ENCODE measurements at places on chromosomes 12 and 14.

DNA sequence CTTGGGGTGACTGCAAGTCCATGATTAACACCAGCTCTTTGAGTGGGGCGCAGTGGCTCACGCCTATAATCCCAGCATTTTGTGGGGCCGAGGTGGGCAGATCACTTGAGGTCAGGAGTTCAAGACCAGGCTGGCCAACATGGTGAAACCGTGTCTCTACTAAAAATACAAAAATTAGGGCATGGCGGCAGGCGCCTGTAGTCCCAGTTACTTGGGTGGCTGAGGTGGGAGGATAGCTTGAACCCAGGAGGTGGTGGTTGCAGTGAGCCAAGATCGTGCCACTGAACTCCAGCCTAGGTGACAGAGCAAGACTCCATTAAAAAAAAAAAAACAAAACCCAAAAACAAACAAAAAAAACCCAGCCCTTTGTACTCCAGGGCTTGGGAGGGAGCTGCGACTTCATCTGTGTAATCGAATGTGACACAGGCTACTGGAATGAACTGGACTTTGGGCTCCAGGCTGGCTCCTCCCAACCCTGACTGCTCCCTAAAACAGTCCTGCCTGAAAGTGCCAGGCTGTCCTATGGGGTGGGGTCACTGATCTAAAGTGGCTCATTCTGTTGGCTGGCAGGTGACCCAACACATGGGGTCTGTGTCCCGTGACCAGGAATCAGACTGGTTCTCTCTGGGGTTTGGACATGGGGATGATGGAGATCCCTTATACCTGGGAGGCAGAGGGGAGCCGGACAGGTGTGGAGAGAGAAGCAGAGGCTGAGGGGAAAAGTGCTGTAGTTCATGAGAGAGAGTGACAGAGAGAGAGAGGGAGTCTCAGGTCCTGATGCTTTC lies 9.3 kb upstream of the C12orf43 start:
- no peak for DNase-seq

DNA sequence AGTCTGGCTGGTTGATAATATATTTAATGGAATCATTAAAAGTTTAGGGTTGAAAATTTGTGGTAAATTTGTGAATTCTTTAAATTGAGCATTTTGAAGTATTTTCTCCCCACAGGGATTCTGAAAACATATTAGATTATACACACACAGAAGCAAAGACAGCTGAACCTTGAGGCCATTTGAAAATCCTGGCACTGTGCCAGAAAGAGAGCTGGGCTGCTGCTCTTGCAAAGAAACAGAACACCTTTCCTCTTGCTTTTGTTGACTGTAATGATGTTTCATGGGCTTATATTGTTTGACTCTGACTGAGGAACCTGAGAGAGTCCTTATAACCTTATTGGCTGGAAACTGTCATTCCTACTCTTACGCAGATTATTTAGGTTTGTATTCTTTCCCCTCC lies 4.8 kb downstream of the RNF34 start:
- no peak for DNase-seq

GRCh38 chr14:52402812-52403526 lies 88.9 kb downstream of the PTGER2 start:
- DNase-seq, result no peak

- no peak for DNase-seq
Observed at GRCh38 chr14:99530407-99531155, 49.4 kb downstream of the CCNK start.

DNA sequence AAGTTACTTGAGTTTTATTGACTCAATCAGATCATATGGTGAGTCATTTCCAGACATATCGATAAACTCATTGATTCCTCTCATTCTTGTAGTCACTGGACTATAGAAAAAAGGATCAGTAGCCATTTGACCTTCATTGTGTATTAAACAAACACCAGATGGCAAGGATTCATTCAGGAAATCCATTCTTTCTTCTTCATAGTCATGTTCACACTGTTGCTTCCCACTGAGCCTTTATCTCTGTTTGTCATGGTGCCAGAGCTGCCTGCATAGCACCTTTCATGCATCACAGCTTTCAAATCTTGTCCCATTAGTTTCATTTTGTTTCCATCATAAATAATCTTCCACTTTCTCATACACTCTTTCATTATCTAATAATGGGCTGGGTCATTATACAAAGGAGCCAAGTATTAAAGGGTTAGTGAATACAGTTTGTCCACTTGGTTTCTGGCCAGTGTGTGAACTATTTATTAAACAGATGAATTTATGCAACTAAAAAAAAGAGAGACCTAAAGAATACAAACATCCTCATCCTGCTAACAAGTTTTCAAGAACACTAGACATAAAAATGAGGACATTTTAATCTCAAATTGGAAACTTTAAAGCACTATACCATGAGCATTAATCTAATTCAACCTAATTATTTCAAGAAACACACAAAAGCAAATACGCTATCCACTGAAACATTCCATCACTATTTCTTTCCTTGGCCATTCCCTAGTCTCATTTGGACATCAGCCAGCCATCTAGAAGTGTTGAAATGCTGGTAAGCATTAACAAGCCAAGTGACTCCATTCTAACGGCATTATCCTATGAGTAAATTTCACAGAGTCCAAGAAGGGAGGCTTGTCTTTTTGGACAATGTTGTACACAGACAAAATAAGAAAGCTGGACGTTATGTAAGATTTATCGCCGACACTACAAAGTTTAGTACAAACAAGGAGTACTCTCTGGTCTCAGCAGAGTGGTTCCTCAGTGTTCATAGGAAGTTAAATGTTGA lies 476.5 kb downstream of the FOXG1 start:
- DNase-seq, result no peak

GRCh38 chr14:62315631-62316030 lies 553.4 kb downstream of the SNAPC1 start:
- DNase-seq, result no peak

DNA sequence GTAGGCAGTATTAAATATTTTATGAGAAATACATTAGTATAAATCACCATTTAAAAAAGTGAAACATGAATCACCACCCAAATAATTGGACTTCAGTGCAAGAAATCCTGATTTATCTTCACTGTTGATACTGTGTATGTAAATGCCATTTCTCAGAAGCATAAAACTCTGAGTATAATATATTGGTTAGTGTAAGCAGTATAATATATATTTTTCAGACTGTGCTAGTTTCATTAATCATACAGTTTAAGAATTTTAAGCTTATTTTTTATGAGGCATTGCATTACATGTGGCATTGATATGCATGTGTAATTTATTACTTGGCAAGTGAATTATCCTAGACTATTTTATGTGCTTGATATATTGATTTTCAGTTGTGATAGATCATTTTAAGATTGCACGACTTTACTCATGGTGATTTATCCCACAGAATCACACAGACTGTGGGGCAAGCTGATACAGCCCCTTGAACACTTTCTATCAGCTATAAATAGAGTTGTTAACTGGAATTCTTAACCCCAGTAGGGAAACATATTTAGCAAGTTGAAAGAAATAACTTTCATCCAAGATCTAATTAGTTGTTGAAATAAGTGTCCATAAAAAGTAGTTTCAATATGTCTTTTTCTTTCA lies 403.5 kb downstream of the RPL10L start:
- no peak for DNase-seq

DNA sequence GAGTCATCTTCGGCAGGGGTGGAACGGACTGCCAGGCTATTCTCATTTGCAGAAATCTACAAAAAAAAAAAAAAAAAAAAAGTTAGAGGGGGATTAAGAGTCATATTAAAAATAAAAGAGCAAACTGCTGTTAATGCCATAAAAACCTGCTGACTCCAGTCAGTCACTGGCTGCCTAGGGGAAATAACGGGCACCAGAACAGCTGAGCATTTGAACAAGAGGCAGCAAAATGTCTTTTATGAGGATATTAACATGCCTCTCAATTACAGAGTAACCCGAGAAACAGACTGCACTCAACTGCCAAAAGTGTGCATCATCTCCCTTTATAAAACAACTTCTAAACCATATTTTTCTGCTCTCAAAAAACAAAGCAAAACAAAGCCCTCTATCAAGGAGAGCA lies 28.7 kb upstream of the CERS5 start:
- DNase-seq, result peak; percentile 50

DNA sequence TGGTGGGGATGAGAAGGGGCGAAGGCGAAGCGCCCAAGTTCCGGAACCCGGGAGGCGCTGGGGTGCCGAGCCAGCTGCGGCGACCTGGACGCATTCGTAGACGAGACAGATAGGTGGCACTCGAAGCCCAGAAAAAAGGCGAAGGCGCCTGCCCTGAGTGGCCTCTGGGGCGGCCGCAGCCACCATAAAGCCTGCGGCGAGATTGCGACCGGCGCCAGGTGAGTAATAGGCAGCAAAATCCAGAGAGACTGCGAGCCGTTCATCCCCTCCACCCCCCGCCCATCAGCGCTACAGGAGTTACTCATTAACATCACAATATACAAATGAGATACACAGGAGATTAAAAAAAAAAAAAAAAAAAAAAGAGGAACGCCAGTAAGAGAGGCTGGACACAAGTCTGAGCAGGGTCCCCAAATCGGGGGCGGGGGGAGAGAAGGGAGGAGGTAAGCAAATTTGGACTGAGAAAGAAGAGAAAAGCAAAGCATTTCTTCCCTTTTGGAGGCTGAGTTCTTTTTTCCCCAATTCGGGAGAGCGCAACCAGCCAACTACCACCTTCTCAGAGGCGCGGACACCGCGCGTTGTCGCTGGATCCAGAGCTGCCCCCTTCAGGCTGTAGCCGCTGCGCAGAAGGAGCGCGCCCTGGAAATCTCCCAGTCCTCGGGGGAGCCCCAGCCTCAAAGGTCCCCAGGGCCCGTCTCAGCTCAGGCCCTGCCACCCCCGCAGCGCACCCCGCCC lies 15.7 kb downstream of the TBX3 start:
- peak; percentile 99 for DNase-seq

- DNase-seq, result no peak
Observed at GRCh38 chr14:69693801-69694729, 72.9 kb upstream of the SRSF5 start.

- DNase-seq, result no peak
Observed at GRCh38 chr12:5488626-5488955, 56.7 kb downstream of the NTF3 start.

DNA sequence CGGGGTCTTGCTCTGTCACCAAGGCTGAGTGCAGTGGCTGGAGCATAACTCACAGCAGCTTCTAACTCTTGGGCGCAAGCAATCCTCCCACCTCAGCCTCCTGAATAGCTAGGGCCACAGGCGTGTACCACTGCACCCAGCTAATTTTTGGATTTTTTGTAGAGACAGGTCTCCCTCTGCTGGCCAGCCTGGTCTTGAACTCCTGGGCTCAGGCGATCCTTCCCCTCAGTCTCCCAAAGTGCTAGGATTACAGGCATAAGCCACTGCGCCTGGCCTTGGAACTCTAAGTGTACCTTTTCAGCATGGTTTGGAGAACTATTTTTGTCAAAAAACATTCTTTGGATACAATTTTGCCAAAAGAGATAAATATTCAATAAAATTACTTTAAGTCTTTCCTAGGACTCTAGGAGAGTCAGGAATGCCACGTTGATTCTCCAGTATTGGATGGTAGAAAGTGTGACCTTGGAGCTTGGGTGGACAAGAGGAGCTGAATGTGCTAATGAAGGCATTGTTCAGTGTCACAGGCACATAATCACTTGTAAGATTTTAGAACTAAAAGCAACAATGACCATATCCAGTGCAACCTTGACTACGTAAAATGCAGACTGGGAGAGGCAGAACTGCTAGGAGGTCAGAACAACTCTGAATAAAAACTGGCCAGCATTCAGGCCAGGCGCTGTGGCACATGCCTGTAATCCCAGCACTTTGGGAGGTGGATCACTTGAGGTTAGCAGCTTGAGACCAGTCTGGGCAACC lies 2.8 kb downstream of the SRSF9 start:
- DNase-seq, result peak; percentile 80

DNA sequence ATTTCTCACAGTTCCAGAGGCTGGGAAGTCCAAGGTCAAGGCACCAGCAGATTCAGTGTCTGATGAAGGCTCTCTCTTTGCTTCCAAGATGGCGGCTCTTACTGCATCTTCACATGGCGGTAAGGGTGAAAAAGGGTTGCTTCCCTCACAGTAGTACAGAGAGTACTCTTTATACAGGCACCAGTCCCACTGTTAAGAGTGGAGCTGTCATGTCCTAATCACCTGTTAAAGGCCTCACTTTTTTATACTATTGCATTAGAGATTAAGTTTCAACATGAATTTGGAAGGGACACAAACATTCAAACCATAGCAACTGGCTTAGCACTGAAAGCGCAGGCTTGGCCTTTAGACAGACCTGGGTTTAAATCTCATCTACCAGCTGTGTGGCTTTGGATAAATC lies 50.0 kb upstream of the TCL1A start:
- no peak for DNase-seq

DNA sequence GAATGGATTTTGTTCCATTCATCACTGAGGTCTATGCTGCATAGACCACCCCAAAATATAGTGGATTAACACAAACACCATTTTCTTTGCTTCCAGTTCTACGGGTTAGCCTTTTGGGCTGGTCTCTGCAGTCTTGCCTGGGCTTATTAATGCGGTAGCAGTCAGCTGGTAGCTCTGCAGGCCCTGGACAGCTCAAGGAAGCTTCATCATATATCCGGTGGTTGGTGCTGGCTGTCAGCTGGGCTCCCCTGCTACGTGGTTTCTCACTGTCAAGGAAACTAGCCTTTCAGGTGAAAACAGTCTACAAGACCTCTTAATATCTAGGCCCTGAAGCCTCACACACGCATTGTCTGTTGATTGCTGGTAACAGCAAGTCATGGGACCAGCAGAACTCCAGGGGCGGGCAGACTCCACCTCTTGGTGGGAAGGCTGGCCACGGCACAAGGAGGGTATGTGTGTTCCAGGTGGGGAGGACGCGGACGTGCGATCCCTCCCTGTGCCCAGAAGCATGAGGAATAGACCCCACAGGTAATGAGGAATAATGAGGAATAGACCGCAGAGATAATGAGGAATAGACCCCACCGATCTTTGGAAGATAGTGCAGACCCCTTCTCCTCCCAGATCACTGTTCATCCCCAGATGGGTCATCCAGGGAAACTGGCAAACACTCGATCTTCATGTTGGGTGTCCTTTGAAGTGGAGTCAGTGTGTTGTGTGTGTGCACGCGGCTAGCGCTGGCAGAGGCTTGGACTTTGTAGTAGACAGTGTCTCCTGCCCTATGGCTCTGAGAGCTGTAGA lies 13.3 kb downstream of the TSPAN9 start:
- DNase-seq, result no peak

DNA sequence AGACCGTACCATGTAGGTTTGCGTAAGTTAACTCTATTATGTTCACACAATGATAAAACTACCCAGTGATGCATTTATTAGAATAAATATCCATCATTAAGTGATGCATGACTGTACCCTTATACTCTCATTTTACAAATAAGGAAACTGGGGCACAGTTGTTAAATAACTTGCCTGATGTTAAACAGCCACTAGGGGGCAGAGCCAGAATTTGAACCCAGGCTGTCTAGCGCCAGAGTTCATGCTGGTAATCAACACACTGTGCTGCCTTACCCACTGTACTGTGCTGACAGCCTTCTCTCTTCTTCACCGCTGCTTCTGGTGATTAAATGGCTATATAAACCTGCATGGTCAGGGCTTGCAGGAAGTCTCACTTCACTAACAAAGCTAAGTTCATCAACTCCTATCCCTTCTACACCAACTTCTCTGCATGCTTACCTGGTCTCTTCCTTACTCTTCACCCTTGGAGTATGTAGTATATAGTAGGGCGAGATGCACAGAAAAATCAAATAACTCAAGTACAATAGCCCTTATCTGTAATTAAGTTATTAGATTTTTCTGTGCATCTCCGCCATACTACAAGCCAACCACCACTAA lies 43.6 kb upstream of the APPL2 start:
- DNase-seq, result peak; percentile 59

Measured in islet precursor cell (in vitro differentiated cells).